ENCODE measurements at places on chromosomes 13 and 19.

- DNase-seq: no peak
Observed at GRCh38 chr13:100581030-100581429, 7.6 kb downstream of the GGACT start.

DNA sequence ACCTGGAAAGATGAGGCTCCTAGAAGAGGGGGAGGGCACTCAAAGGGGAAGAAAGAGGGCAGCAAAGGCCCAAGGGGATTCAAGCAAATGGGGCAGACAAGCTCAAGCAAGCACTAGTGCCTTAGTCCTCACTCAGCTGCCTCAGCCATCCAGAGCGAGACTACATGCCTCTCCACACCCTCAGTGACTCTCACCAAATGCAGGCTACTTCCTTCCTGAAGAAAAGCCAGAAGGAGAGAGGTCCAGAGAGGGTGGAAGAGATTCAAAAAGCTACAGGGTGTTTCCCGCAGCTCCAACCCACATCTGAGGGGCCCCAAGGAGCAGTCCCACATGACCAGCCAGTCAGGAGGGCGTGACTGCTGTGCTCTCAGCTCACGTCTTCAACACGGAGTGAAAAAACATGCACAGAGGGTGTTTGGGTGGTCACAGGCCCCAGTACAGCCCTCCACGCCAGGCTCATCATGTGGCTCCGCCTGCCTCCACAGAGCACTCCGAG lies 40.5 kb downstream of the MIPEP start:
- no peak for DNase-seq

- peak; percentile 15 for DNase-seq
Observed at GRCh38 chr13:108929532-108930206, 300.3 kb downstream of the MYO16 start.

GRCh38 chr19:42121656-42122069 lies 10.6 kb downstream of the POU2F2 start:
- no peak for DNase-seq

DNA sequence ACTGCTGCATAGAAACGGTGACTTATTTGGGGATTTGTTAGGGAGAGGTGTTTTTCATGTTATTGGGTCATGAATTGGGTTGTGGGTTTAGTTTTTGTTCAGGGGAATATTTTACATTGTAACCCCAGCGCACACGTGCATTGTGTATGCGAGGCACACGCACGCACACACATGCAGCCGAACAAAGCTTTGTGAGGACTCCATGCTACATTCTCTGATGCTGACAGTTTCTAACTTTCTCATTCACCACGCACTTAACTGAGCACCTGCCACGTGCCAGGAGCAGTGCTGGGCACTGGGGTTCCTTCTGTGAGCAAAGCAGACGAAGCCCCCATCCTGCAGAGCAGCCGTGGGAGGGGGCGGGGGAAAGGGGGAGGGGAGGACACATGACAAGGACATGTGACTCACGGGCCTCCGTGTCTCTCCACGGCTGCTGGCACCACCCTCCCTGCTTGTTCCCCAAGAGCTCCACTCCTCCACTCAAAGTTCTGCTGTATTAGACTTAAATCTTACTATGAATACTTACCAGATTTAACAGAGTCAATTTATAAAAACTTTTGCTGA lies 55.6 kb downstream of the SLC7A9 start:
- DNase-seq: no peak

GRCh38 chr13:33369073-33369472 lies 83.5 kb upstream of the STARD13 start:
- no peak for DNase-seq

GRCh38 chr13:66189986-66190385 lies 1040.2 kb downstream of the PCDH9 start:
- DNase-seq: no peak

DNA sequence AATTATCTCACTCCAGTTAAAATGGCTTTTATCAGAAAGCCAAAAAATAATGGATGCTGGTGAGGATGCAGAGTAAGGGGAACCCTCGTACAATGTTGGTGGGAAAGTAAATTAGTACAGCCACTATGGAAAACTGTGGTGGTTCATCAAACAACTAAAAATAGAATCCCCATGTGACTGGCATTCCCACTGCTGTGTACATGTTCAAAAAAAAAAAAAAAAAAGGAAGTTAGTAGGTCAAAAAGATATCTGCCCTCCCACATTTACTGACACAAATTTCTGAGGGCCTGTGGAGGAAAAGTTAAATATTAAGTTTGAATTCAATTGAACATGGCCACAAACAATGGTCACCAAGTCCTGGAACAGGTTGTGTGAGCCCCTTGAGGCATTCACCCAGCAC lies 9.8 kb upstream of the ZSCAN5A start:
- no peak for DNase-seq

GRCh38 chr19:35590875-35591274 lies 4.9 kb downstream of the PMIS2 start:
- no peak for DNase-seq

DNA sequence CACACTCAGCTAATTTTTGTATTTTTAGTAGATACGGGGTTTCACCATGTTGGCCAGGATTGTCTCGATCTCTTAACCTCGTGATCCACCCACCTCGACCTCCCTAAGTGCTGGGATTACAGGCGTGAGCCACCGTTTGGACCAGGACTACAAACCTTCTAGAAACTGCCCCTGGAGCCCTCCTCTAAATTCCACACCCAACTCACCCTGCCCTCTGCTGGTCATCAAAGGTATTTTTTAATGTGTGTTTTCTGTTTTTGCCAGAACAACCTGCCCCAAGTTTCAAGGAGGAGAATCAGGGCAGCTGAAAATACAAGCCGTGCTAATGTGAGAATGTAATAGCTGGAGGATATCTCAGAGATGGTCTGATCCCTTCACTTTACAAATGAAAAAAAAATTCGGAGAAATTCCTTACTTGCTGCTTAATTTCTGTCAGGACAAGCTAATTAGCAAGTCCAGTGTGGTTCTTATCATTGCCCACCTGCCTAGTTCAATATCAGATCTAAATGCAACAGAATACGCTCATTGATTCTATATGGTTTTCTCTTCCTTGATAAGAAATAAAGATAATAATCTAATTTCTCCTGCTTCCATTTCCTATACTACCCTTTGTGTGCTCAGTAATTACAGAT lies 4.1 kb downstream of the ATP8A2 start:
- DNase-seq: no peak

- no peak for DNase-seq
Observed at GRCh38 chr13:50927701-50928100, 18.1 kb downstream of the RNASEH2B start.

DNA sequence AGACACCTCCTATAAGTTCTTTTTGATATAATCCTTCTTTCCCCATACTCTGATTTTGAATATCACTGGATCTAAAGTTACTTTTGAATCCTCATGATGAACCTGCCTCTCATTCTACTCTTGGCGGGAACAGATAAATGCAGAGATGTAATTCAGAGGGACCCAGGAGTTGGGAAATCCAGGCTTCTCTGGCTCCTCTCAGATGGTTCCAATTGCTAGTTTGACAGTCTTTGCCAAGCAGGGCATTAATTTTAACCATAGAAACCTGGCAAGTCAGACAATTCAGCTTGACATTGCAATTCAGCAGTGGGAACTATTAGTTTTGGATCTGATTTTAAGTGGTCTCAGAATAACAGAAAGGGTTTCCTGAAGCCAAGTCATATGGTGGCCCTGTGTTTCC lies 67.3 kb upstream of the KLF12 start:
- no peak for DNase-seq

DNA sequence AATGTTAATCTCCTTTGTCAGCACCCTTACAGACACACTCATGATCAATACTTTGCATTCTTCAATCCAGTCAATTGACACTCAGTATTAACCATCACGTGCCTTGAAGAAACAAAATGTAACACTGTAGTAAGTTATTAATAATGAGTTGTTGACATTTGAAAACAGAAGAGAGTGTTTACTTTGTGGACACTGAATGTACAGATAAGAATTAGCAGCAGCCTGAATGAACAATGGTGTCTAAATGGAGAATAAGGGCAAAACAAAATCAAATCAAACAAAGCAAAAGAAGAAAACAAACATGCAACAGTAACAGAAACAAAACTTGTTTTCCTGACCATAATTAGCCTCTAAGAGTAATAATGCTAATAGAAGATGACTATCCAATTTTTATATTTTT lies 1191.1 kb upstream of the MIR17HG start:
- DNase-seq: no peak

GRCh38 chr13:114119196-114119595 lies 13.2 kb downstream of the RASA3 start:
- DNase-seq: no peak

DNA sequence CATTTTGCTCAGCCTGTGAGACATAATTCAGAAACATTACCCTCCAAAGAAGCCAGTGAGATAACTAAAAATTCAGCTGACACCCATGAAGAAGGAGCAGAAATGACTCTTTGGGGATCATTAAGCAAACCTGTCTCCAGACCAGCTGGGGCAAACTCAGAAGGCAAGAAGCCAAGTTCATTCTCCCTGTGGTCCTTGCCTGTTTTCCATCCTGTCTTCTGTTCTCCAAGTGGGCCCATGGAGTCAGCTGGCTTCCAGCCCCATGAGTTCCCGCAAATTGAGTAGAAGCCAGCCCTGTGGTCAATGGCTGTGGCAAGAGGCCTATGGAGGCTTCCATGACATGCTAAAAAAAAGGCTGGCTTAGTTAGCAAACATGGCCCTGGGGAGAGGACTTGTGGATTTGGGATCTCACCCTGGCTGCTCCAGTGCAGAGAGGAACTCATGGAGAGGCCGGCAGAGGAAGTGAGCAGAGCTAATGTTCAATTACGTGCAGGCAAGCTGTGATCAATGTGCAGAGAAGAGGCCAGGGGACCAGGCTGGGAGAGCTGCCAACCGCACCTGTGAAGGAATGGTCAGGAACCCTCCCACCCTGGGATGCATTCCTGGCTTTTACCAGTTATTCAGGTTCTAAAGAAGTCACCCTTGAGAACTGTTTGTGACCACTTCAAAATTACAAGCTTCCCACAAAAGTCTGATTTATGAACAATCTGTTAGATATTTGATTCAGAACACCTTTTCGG lies 229.1 kb downstream of the TSHZ3 start:
- DNase-seq: no peak

DNA sequence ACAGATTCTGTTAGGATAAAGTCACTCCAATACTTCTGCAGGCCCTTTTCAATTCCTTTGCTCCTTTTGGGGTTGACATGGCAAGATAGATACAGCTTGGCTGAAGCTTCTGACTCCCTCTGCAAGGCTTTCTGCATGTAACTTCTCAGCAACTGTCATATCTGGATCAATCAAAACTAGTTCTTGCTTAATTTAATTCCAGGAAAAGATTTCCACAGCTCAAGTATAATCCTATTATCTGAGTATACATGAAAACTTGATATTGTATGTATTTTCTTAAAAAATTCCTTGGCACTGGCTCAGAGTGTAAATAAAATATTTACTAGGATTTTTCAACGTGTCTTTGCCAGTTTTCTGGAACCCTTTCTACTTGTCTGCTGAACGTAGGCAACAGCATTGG lies 109.6 kb downstream of the STARD13 start:
- no peak for DNase-seq

DNA sequence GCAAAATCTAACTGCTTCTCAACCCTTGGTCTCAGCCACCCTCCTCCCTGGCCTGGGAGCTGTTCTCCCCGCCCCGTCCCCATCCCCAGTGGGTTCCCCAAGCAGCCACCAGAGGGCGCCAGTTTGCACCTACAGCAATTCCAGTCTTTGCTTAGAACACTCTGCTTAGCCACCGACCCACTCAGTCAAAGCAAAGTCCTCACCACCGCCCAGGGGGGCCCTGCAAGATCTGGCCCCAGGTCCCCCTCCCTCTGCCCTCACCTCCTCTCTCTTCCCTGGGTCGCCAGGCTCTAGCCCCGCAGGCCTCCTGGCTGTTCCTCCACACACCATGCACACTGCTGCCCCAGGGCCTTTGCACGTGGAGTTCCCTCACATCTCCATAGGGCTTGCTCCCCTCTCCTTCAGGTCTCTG lies 12.4 kb downstream of the TMEM143 start:
- peak; percentile 41 for DNase-seq

DNA sequence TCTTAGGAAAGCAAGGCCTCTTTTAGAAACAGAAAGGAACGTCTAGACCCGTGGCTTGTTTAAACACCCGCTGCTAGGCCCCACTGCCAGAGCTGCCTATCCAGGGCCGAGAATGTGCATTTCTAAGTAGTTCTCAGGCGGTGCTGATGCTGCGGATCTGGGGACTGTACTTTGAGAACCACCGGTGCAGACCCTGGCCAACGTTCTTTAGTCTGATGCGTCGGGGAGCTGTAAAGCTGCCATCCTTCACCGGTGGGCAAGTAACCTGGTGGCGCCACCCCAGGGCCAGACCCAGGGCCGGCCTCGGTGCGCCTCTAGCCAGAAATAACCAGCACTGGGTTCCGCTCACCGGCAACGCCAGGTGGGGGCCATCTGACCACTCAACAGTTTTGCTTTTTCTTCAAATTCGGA lies 47.1 kb downstream of the TGDS start:
- peak; percentile 39 for DNase-seq

- no peak for DNase-seq
Observed at GRCh38 chr13:74101436-74101835, 32.8 kb downstream of the KLF12 start.

DNA sequence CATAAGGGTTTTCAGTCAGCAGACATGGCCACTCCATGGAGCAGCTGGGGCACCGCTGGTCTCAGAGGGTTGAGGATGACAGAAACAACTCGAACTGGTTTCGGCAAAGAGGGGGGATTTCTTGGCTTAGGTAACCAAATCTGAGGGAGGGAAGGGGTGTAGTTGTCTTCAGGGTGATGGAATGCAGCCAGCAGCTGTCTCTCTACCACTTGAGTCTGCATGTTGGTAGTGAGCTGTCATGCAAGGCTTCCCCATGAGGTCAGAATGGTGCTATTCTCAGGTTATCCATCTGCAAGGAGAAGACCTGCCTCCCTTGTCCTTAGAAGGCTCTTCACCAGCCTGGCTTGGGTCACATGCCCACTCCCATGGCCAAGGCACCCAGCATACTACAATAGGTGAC lies 55.6 kb upstream of the PEG3 start:
- DNase-seq: no peak

- DNase-seq: no peak
Observed at GRCh38 chr13:25869941-25870340, 181.9 kb downstream of the SHISA2 start.

- no peak for DNase-seq
Observed at GRCh38 chr13:76472916-76473315, 413.3 kb downstream of the KCTD12 start.

GRCh38 chr13:98199480-98199879 lies 22.4 kb upstream of the RNF113B start:
- DNase-seq: no peak

- no peak for DNase-seq
Observed at GRCh38 chr19:57773488-57773887, 4.0 kb downstream of the ZNF586 start.

GRCh38 chr19:4015705-4016402 lies 8.3 kb downstream of the PIAS4 start:
- DNase-seq: no peak

DNA sequence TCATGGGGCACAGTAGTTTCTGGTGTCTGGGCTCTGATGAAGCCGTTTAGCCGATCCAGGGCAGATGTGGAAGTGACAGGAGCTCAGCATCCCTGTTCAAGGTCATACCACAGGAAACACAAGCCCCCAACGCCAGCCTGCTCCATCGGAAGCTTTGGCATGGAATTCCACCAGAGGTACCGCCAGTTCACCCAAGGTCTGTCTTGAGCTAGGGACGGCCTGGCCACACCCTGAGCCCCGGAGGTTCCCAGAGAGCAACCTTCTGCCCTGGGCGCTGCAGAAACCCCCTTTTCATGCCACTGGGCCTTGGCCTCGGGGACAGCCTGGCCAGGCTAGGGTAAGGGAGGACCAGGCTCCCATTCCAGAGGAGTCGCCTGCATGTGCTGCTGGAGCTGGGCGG lies 39.4 kb upstream of the TPM4 start:
- DNase-seq: no peak
